CD8-positive, alpha-beta T cell (primary cell): ENCODE measurements at places on chromosomes 1 and 21.

DNA sequence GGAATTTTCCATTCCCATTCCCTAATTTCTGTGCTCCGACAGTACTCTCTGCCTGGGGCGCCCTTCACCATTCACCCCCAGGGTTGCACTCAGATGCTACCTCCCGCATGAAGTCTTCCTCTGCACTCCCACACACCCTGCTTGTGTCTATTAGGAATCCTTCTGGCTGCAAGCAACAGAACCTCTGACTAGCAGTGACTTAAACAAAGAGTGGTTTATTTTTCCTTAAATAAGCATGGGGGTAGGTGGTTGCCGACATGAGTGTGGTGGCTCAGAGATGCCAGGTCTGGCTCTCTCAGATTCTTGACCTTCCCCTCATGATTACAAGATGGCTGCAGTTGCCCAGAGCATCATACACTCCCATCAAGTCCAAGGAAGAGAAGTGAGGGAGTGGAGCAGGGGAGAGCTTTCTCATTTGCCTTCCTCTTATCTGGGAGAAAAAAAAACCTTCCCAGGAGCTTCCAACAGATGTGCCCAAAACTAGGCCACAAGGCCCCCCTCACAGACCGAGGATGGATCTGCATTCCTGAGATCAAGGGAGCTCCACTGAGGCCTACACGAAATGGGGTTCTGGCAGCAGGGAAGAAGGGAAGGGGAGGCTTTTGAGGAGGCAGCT, 49.6 kb upstream of the LBR start:
- DNase-seq = no peak

DNA sequence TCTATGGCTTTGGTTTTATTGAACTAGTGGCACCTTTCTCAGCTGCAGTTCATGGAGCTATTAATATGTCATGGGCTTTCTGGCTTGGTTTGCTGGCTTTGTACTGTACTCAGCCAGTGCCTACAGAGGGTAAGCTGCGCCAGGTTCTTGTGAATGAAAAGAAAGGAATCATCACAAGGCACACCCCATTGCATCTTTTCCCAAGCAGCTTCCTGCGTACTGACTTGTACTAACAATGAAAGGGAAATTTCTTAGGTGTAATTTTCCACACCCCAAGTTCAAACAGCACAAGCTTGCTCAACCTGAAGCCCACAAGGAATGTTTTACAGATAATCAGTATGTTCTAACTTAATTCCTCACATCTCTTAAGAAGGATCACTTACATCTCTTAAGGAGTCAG, 78.0 kb upstream of the TNFSF18 start:
- DNase-seq = no peak

DNA sequence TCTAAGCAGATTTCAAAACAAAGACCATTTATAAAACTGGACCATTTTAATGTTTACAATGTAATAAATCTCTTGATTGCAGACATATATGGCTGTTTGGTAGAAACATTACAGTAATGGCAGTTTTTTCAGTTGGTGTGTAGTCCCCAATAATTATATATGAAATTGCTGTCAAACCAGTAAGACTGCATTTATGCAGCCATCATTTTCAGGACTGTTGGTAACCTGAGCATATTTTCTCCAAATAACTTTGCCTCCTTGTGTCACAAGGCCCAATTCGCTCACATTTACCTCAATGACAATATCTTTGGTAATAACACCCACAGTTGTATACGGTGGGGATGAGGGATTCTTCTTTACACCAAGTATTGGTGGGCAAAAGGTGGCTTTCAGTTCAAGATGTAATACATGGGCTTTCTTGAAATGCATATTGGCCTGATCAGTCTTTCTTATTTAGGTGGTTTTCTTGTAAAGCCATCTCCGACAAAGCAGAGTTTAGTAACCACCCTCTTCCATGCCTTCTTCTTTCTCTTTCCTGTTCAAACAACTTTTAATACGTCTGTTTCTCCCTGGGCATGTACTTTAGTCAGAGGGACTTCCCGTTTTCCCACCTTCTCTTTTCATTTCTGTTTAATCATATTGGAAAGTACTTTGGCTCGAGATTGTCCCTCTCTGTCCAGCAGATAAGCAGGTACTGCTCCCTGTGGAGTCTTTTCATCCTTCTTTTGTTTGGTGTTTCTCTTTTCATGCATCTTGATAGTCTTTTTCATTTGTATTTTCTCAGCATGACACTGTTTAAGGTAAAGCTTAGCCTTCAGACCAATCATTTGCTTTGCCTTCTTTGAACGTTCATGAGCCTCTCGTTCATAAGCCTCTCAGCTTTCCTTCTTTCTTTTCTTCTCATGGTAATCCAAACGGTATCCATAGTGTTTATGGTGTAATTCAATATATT, 30.4 kb downstream of the ATP2B4 start:
- no peak for DNase-seq

- no peak for DNase-seq
Observed at GRCh38 chr1:46254668-46255067, 7.1 kb downstream of the RAD54L start.

GRCh38 chr1:208044589-208045462, 133.9 kb upstream of the CD34 start:
- no peak for DNase-seq
